Spleen (tissue), 13 donors: ENCODE measurements at places on chromosomes 4 and X.

- H3K4me1 ChIP-seq = no peaks in the 10 kb centered on the region
- H3K27me3 ChIP-seq = no peaks in the 10 kb centered on the region
- no peak for DNase-seq
- no peak overlapping the region for H3K27ac ChIP-seq
These were observed 48.5 kb downstream of the MAGEC2 start for GRCh38 chrX:142156567-142156966.

GRCh38 chr4:70754470-70754869 lies 32.7 kb downstream of the RUFY3 start:
- H3K27ac ChIP-seq = peak overlapping the region; percentile 58
- H3K4me1 ChIP-seq = peaks cover 36% of the 10 kb centered on the region
- no peaks in the 10 kb centered on the region for H3K36me3 ChIP-seq

- no peaks in the 10 kb centered on the region for H3K27me3 ChIP-seq
- no peak overlapping the region for H3K27ac ChIP-seq
- no peak overlapping the region for H3K4me3 ChIP-seq
These were observed 54.4 kb upstream of the GAB1 start for GRCh38 chr4:143282211-143282707.

- no peaks in the 10 kb centered on the region for H3K36me3 ChIP-seq
- no peak overlapping the region for H3K27ac ChIP-seq
- no peak for DNase-seq
- H3K27me3 ChIP-seq = no peaks in the 10 kb centered on the region
These were observed 88.5 kb upstream of the GPR34 start for GRCh38 chrX:41600291-41600690.

DNA sequence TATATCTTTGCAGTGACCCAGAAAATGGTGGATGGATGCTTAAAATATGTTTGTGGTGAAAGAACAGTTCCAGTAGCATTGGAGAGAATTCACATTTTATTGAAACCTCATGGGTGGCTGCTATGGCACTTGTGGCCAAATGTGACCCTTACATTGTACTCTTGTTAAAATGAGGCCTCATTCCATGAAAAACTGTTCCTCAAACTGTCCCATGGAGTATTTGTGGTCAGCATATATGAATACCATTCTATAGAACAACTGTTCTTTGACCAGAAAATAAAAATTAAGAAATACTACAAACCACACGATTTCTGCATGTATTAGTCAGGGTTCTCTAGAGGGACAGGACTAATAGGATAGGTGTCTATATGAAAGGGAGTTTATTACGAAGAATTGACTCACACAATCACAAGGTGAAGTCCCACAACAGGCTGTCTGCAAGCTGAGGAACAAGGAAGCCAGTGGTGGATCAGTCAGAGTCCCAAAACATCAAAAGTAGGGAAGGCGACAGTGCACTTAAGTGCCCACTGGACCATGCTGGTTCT lies 35.1 kb downstream of the GEMIN8 start:
- H3K4me3 ChIP-seq = no peak overlapping the region
- no peak for DNase-seq
- H3K4me1 ChIP-seq = no peaks in the 10 kb centered on the region

GRCh38 chr4:110071466-110071865 lies 126.9 kb downstream of the ELOVL6 start:
- no peaks in the 10 kb centered on the region for H3K27me3 ChIP-seq
- H3K4me3 ChIP-seq = no peak overlapping the region
- H3K36me3 ChIP-seq = no peaks in the 10 kb centered on the region
- H3K27ac ChIP-seq = no peak overlapping the region

- H3K27ac ChIP-seq = no peak overlapping the region
- no peak for DNase-seq
- no peaks in the 10 kb centered on the region for H3K27me3 ChIP-seq
- no peaks in the 10 kb centered on the region for H3K36me3 ChIP-seq
These were observed 22.2 kb downstream of the TMPRSS11E start for GRCh38 chr4:68469482-68469881.

DNA sequence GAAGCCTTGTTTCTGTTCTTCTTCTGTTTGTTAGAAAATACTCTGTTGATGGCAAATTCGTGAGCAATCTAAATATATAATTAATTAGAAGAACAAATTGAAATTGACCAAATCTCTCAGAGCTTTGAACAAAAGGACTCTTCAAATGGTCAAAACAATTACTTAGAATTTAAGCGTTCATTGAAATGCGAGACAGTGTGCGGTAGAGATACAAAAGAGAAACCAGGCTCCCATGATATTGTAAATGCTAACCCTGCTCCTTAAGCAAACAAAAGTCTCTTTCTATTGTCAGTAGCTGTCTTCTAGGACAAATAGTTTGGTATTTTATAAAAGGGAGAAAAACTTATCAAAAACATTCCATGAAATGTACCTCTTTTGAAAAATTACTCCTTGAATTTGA lies 453.4 kb upstream of the MAGEB2 start:
- DNase-seq = no peak
- no peak overlapping the region for H3K4me3 ChIP-seq
- H3K27ac ChIP-seq = no peak overlapping the region
- H3K36me3 ChIP-seq = no peaks in the 10 kb centered on the region
- no peaks in the 10 kb centered on the region for H3K27me3 ChIP-seq

- DNase-seq = no peak
- H3K27me3 ChIP-seq = no peaks in the 10 kb centered on the region
- no peaks in the 10 kb centered on the region for H3K36me3 ChIP-seq
- no peak overlapping the region for H3K27ac ChIP-seq
- H3K4me3 ChIP-seq = no peak overlapping the region
These were observed 56.8 kb downstream of the RXFP1 start for GRCh38 chr4:158578476-158578875.

- H3K4me3 ChIP-seq = no peak overlapping the region
- H3K27me3 ChIP-seq = no peaks in the 10 kb centered on the region
- peaks cover 7% of the 10 kb centered on the region for H3K4me1 ChIP-seq
- H3K36me3 ChIP-seq = no peaks in the 10 kb centered on the region
- H3K27ac ChIP-seq = no peak overlapping the region
These were observed 37.5 kb downstream of the TKTL1 start for GRCh38 chrX:154333116-154333515.

GRCh38 chr4:79685542-79685941 lies 277.5 kb upstream of the GK2 start:
- no peaks in the 10 kb centered on the region for H3K27me3 ChIP-seq
- no peak overlapping the region for H3K4me3 ChIP-seq
- no peaks in the 10 kb centered on the region for H3K36me3 ChIP-seq
- H3K27ac ChIP-seq = no peak overlapping the region

GRCh38 chr4:156805696-156806095 lies 165.9 kb downstream of the PDGFC start:
- no peak overlapping the region for H3K27ac ChIP-seq
- no peaks in the 10 kb centered on the region for H3K36me3 ChIP-seq
- H3K4me1 ChIP-seq = no peaks in the 10 kb centered on the region
- no peak for DNase-seq
- H3K4me3 ChIP-seq = no peak overlapping the region

GRCh38 chr4:181820553-181820952 lies 422.6 kb upstream of the TENM3 start:
- H3K27ac ChIP-seq = no peak overlapping the region
- no peaks in the 10 kb centered on the region for H3K27me3 ChIP-seq
- DNase-seq = no peak
- no peaks in the 10 kb centered on the region for H3K4me1 ChIP-seq

DNA sequence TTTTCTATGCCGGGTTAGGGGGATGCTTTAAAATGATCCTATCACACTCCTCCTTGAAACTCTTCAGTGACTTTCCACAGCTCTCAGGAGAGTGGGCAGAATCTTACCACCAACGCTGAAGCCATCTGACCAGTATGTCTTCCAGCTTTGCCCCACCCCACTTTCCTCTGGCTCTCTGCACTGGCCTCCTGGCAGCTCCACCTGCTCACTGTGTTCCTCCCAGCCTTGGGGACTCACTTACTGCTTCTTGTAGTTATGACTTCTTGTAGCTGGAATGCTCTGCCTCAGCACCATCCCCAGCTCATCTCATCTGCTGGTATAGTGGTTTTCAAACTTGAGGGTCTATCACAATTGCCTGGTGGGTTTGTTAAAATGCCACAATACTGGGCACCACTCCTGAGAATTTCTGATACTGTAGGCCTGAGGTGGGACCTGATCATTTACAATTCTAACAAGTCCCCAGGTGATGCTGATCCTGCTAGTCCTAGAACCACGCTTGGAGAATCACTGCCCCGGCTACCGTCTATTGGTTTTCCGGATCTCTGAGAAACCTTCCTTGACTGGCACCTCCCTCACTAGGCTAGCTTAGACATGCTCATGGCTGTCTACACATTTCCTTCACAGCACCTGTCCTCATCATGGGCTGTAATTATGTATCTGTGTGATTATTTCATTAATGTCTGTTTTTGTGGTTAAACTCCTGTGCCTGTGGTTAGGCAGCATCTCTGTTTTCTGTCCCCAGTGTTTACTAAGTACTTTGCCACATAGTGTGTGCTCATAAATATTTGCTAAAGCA lies 152.2 kb downstream of the MGST2 start:
- H3K27me3 ChIP-seq = no peaks in the 10 kb centered on the region
- no peak for DNase-seq
- no peak overlapping the region for H3K27ac ChIP-seq
- no peak overlapping the region for H3K4me3 ChIP-seq

GRCh38 chr4:87057835-87058355 lies 123.1 kb downstream of the AFF1 start:
- H3K27ac ChIP-seq = no peak overlapping the region
- no peak overlapping the region for H3K4me3 ChIP-seq
- no peaks in the 10 kb centered on the region for H3K27me3 ChIP-seq
- no peaks in the 10 kb centered on the region for H3K36me3 ChIP-seq
- DNase-seq = no peak

DNA sequence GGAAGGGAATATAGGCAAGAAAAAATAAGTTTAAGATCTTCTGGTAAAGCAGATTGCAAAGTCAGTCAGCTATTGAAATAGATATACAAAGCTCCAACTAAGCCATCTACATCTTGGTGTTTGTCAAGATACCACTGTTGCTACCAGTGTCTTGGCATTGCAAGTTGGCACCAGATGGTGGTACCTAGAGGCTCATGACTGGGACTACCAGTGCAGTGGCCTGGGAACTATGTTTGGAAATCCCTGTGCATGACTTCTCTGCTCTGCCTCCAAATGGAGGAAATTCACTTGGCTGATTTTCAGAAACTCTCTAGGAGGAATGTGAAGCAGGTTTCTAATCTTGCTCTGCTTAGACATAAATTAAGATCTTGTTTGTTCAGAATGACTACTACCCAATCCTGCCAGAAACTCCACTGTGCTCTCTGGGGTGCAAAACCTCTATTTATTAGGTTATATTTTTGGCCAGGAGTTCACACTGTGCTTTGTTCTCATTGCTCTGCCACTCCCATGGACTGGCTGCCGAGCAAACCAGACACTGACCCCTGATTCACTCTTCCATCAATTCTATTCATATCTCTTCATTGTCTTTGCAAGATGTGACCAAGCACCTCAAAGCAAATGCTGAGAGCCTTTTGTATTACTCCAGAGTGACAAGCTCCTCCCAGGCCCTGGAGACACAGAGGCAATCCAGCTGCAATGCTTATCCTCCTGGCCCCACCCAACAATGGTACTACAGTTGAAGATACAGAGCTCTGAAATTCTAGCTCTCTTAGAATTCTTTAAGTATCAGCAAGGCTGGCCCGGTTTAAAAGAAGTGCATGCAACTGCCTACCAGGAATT lies 272.3 kb upstream of the FGF16 start:
- H3K4me3 ChIP-seq = no peak overlapping the region
- no peaks in the 10 kb centered on the region for H3K4me1 ChIP-seq
- no peaks in the 10 kb centered on the region for H3K27me3 ChIP-seq
- no peak for DNase-seq

DNA sequence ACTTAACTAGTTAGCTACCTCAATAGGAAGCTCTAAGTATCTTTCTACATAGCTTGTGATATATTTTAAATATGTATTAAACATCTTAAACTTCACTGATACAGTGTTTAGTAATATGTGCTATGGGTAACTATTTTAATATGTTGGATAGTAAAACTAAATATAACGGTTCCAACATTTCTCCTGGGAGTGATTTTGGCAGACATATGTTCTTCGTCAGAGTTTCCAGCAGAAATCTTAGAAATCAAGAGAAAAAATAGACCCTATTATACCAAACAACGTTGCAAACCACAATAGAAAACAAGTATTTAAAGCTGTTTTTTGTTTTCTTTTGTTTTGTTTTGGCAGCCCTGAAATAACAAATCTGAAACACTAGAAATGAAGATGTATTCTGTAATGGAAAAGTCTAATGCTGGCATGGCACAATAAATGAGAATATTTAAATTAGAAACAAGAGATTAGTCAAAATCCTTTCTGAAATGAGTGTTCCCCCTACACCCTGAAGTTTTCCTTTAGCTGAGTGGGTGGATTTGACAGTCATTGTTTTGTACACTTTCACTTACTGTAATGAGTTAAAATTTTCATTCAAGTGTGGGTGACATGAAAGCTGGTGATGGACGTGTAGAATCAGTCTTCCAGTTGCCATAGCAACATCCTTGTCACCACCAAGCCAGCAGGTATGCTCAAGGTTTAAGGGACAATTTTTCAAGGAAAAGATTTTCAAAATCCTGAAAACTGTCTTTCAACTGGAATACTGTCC lies 233.5 kb downstream of the SCFD2 start:
- no peak for DNase-seq
- H3K4me1 ChIP-seq = peaks cover 4% of the 10 kb centered on the region
- no peak overlapping the region for H3K4me3 ChIP-seq
- H3K27me3 ChIP-seq = no peaks in the 10 kb centered on the region

DNA sequence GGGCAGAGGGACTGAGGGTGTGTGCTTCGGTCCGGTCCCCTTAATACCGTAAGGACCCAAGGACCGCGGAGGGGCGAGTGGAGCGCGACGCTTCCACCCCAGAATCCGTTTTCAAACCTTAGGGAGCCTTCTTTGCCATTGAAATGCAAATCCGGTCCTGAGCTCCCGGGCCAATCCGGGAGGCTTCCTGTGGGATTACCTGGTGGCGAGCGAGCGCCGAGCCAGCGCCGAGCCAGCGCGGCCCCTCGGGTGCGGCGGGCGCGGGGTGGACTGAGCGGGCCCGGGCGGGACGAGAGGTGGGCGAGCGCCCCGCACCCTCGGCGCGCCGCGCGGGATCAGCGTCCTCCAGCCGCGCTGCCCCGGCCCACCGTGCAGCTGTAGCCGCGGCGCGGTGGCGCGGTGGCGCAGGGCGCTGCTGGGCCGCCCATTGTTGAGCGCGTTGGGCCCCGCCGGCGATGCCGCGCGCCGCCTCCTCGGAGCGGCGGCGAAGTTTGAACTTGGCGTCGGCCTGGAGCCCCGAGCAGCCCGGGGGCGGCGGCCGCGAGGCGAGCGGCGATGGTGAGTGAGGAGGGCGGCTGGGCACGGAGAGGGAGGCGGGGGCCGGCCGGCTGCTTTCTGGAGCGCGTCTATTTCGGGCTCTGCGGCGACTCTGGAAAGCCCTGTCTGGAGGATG lies 208.7 kb downstream of the SOWAHB start:
- peaks cover 12% of the 10 kb centered on the region for H3K4me1 ChIP-seq
- H3K4me3 ChIP-seq = peak overlapping the region; percentile 69
- peak; percentile 78 for DNase-seq
- peak overlapping the region; percentile 78 for H3K27ac ChIP-seq
- H3K36me3 ChIP-seq = no peaks in the 10 kb centered on the region
- H3K27me3 ChIP-seq = peaks cover 22% of the 10 kb centered on the region

- H3K4me1 ChIP-seq = no peaks in the 10 kb centered on the region
- DNase-seq = no peak
- no peak overlapping the region for H3K4me3 ChIP-seq
- H3K36me3 ChIP-seq = no peaks in the 10 kb centered on the region
- no peak overlapping the region for H3K27ac ChIP-seq
These were observed 209.5 kb downstream of the IL15 start for GRCh38 chr4:141845901-141846300.
